ENCODE measurements at places on chromosomes 6 and 20.

- no peak for DNase-seq
Measured at GRCh38 chr6:150874179-150874578, 8.7 kb downstream of the MTHFD1L start.

DNA sequence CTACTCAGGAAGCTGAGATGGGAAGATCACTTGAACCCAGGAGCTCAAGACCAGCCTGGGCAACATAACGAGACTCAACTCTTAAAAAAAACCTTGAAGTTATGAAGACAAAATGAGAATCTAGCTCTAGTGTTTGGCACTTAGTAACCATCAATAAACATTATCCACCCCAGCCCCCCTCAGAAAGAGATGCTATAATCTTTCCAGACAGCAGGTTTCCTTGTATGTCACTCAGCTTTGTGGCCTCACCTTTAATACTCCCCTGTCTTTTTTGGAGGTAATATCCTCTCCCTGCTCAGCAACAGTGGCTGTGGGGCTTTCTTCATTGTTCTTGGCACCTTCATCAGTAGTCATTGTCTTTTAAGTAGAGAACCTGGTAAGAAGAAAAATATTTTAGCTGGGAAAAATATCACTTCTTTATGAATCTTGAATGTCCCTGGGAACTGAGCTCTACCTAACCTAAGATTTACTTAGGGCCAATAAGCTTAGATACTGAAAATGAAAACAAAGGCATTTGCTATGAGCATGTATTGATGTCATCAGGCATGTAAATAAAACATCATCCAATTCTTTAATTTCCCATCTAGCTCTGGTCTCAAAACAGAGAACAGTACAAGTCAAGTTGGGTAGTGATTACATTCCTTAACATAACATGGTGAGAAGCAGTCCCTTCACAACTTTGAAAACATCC lies 46.1 kb downstream of the FKBP5 start:
- no peak for DNase-seq

GRCh38 chr20:50029697-50030461 lies 47.1 kb downstream of the SNAI1 start:
- DNase-seq: no peak

DNA sequence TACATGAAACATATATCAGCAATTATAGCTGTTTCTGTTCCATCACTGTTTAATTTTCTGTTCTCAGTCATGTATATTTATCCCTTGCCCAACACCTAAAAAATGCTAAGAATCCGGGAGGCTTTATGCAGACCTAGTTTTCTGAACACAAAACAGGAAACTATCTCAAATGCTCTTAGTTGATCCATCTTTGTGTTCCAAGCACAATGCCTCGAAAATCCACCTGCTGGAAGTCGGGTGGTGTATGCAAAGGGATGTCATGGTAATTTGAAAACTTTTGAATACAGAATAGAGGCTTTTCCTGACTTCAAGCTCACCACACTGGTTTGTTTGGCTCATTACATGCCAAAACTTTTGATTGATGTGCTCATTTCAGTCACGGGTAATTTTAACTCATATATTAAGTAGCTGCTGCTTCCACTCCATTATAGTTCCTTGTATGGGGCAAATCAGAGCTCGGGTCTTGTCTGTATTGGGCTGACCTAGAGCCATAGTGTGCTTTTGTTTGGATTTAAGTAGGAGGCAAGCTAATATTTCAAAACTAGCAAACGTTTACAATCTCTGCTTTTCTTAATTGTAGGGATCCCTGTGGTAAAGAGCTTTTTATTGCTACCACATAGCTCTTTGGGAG lies 646.5 kb upstream of the EPHA7 start:
- no peak for DNase-seq

GRCh38 chr20:63952769-63953168 lies 3.4 kb downstream of the UCKL1 start:
- no peak for DNase-seq

DNA sequence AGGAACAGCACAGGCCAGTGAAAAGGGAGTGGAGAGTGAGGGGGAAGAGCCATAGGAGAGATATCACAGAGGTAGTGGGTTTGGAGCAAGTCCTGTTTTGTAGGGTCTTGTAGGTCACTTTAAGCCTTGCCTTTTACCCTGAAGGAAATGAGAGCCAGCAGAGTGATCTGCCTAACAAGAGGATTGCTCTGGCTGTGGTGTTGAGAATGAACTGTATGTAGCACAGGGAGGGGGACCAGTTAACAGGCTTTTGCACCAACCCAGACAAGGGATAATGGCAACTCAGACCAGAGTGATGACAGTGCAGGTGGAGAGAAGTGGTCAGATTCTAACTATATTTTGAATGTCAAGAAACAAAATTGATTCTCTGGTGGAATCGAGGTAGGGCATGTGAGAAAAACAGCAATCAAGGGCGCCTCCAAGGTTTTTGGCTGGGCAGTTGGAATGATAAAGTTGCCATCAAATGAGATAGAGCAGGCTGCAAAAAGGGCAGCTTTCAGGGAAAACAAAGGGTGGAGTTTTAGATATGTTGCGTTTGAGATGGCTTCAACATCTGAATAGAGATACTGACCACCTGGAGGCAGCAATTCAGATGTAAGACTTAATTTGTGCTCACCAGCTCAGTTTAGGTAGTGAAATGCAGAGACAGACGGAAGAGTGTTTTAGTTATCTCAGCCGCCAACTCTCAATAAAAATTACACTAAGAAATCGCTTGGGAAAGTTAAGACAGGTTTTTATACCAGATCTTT lies 134.4 kb upstream of the BTBD3 start:
- no peak for DNase-seq

GRCh38 chr6:56424064-56424463 lies 176.7 kb upstream of the COL21A1 start:
- no peak for DNase-seq

GRCh38 chr6:46610862-46611553 lies 41.6 kb downstream of the CYP39A1 start:
- DNase-seq: no peak

DNA sequence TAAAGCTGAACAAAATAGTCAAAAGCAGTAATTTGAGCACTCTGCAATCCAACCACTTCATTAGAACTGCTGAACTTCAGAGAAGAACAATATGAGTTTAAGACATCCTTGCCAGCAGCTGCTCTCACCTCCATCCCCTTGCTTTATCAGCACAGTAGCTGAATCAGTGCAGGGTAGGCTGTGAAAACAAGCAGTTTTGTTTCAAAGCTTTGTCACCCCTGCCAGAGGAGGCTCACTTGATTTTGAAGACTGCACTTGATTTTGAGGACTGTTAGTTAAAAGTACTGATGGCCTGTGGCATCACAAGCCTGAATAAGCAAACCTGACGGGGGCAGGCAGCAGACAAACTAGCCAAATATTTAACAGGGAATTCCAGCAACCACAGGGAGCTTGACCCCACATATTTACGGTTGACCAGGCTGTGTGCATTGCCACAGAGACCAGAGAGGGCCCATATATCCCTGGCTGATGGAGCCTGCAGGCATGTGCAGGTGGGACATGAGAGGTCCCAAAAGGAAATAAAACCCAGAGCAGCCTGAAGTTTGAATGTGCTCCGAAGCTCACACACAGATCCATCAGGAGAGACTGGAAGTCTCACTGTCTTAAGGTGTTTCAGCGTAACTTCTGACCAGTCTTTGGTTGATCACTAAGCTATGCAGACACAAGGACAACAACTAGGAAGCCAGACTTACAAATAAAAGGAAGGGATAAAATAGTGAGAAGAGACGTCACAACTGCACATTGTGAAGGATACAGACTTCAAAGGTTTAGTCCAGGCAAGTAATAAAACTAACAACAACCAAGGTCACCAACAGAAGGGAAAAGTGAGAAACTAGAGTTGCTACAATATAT lies 97.4 kb downstream of the PDSS2 start:
- no peak for DNase-seq
